ENCODE measurements at places on chromosomes 1 and 21.

DNA sequence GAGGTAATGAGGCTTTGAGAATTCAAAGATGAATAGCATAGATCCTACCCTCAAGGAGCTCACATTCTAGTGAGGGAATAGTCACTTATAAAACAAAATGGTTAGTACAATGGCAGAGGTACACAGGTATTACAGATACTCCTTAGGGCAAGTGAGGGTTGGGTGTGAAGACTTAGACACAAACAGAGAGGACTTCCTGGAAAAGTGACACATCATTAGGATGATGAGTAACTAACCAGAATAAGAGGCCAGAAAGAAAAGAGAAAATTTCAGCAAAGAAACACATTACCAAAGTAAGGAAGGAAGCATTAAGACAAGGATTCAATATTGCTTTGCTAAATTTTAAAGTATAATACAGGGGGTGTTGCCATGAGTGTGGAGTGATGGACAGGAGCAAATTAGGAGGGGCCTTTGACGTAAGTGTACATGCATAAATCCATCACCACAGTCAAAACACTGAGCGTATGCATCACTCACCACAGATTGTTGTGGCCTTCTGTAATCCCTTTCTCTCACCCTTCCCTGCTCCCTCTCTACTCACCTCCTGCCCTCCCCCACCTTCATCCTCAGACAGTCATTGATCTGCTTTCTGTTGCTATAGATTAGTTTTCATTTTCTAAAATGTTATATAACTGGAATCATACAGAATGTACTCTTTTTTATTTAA is 7.9 kb downstream of the CD53 start:
- DNase-seq = peak; percentile 33

- DNase-seq = no peak
These were observed 154.8 kb upstream of the COL6A1 start for GRCh38 chr21:45826676-45827301.

- DNase-seq = no peak
These were observed 19.2 kb upstream of the VASH2 start for GRCh38 chr1:212930986-212931678.

DNA sequence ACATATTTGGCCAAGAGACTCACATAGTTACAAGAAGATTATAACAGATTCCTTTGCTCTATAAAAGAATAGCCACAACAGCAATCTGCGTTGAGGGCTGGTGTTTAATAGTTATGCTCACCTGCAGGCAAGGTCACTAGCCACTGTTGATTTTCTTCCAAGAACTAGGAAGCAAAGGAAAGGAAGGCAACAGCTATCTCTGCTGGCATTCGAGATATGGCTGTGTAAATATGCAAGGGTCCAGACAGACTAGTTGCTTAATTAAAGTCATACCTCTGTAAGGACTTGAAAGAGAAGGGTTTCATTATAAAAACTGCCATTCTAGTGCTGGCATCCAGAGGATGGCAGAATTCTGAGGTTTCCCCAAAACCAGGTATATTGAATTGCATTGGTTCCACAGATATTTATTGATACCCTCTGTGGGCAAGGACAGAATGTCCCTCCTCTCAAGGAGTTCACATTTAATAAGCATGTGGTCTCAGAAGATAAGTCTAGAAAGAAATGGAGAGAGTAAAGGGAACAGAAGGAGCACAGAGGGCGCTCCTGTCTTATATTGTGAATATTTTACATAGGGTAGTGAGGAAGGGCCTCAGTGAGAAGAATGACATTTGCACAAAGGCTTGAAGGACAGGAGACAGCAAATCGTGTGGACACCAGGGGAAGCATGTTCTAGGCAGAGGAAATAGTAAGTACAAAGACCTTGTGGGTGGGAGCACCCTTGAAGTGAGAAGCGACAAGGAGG is 23.6 kb upstream of the PLEKHA6 start:
- peak; percentile 17 for DNase-seq

DNA sequence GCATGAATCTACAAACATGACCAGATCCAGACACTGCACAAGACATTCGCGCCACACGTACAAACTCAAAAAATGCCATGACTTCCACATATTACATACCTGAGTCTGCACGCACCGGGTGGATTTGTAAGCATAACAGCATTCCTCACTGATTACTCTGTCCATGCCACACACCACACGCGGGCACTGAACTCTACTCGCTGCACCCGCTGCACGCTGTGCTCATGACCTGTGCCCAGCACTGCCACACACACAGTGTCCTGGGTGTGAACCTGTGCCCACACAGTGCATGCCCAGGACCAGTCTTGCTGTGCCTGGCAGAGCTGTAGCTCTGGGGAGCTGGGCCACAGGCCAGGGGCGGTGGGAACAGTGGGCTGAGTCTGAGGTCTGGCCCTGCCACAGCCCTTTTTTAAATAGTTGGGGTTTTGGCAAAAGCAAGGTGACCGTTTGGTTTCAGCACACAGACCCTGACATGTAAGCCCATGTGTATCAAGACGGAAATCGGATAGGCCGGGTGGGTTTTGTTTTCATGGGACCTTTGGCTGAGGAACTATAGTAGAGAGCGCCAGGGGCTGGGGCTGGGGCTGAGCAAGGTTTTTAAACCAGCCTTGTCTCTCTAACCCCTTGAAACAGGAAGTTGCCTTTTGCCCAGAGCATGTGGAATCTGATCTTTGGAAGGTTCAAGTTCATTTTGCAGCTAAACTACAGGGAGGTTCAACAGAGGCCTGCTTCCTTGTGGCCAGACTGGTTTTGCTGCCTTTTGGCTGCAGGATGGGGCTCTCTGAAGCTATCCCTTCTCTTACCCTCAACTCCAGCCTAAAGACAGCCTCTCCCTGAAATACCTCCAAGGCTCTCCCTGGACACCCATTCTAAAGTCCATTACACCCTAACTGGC is 12.3 kb upstream of the GOLT1A start:
- DNase-seq = no peak

GRCh38 chr1:30650968-30651320 is 72.4 kb downstream of the MATN1 start:
- DNase-seq = no peak

GRCh38 chr1:84642774-84643173 is 47.5 kb downstream of the SSX2IP start:
- DNase-seq = peak; percentile 29

- peak; percentile 72 for DNase-seq
These were observed 37.3 kb downstream of the PABPC4 start for GRCh38 chr1:39539252-39539790.

DNA sequence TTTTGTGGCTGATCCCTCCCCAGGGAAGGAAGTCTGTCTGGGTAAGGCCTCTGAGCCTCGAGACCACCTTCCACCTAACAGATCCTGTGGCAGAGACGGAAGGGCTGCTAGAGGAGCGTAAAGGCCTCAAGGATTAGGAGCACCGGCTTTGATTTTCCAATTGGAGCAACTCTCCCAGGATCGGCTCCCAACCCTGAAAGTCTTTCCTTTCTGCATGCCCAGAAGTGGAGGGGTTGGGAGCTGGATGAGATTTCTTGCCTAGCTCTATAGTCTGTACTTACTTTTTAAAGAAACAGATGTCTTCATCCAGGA is 41.4 kb downstream of the ELK4 start:
- no peak for DNase-seq

DNA sequence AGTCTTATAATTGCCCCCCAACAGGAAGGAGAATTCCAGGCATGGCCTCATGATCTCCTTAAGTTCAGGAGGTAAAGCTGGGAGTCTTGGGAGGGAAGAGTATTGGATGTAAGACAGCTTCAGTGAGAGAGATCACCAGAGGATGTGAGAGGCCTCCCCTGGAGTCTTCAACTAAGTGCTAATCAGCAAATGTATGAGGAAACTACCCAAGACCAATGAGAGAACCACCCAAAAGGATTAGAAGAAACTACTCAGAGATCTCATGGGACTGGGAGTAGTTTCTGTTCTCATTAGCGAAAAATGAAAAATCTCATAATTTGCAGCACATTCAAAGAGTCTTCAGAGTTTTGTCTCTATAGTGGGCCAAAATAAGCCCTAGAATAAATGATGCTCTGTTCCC is 36.6 kb upstream of the WNT2B start:
- DNase-seq = no peak

GRCh38 chr1:119632103-119632490 is 16.0 kb downstream of the ZNF697 start:
- DNase-seq = no peak

- DNase-seq = no peak
These were observed 37.0 kb upstream of the ITPKB start for GRCh38 chr1:226776066-226776465.

DNA sequence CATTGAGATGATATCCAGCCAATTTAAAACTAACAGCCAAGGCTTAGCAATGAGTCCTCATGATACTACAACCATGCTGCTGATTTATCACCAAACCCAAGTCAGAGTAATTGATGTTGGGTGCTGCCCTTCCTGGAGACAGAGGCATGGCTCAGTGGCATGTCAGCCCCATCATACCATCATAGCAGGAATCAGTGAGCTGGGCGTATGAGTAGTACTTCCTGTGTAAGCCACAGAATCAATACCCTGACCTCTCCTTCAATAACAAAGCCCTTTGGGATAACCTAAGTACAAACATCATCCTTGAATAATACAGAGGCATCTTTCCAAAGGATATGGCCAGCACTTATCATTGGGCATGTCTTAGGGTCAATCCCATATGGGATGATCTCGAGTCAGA is 3.0 kb upstream of the LCE1E start:
- DNase-seq = no peak

GRCh38 chr1:109617291-109617801 is 2.1 kb downstream of the GNAT2 start:
- DNase-seq = no peak

DNA sequence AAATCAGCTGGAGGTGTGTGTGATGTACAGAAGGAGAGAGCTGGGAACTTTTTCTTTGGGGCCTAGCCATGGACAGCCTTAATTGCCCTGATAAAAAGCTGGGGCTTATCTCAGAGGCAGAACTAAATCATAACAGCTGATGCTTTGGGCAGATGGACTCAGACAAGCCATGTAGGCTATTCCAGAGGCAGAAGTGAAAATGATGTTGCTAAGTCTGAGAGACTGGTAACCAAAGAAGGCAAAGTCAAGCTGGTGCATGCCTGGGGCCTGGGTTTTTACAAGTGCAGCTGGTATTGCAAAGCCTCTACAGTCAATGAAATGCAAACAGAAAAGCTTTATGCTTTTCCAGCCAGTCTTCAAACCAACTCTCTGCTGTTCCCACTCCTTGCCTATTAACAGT is 39.0 kb upstream of the LMX1A start:
- no peak for DNase-seq

DNA sequence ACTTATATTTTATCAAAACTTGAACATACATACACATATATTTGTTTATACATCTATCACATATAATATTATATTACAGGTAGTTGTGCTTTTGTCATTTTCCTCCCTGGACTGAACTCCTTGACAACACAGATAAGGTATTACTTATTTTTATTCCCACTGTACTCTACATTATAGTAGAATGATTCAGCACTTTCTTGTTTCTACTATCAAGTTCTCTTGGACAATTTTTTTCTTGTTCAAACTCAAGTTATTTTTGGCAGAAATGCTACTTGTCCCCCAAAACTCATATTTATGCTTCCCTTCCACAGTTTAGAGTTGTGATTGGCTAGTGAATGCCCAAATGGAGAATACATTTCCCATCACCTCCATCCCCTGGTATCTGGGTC is 10.8 kb upstream of the PTPRC start:
- DNase-seq = no peak

DNA sequence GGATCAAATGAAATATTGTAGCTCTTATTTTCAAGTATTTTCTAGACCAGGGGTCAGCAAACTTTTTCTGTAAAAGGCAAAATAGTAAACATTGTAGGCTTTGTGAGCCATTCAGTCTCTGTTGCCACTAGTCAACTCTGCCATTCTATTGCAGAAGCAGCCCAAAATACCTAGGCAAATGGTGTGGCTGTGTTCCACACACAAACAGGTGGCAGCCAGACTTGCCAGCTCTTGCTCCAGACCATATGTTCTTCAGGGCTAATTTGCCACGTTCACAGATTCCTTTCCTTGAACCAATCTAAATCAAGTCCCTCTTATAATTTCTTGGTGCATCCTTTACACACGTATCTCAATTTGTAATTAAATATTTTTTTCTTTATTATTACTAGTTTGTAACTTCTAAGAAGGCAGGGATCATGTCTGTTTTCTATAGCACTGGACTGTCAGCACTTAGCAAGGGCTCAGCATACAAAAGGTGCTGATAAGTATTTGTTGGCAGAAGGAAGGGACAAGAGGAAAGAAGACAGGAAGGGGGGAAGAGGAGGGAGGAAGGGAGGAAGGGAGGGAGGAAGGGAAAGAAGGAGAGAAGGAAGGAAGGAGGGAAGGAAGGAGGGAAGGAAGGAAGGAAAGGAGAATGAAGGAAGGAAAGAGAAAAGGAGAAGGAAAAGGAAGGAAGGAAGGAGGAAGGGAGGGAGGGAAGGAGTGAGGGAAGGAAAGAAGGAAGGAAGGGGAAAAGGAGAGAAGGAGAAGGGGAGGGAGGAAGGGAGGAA is 106.5 kb upstream of the EDEM3 start:
- no peak for DNase-seq

DNA sequence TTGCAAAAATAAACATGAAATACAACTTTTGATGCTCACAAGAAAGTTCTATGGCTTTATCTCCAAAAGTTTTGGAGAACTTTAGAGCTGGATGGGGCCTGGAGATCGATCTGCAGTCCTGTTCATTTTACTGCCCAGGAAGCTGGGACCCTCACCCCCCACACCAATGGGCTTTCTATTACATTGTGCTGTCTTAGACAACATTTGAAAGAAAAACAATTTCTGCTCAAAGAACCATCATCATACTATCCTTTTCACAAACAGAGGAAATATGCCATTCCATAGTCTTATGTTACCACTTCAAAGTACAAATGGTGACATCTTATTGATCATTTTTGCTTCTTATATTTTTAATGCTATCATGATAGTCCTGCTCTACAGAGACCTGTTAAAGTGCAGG is 2.0 kb upstream of the HNRNPU start:
- no peak for DNase-seq

All from erythroblast (primary cell).